ENCODE measurements at places on chromosomes 11 and 22.

GRCh38 chr11:47406896-47407745 lies 1.3 kb upstream of the SLC39A13 start:
- no peak for DNase-seq

DNA sequence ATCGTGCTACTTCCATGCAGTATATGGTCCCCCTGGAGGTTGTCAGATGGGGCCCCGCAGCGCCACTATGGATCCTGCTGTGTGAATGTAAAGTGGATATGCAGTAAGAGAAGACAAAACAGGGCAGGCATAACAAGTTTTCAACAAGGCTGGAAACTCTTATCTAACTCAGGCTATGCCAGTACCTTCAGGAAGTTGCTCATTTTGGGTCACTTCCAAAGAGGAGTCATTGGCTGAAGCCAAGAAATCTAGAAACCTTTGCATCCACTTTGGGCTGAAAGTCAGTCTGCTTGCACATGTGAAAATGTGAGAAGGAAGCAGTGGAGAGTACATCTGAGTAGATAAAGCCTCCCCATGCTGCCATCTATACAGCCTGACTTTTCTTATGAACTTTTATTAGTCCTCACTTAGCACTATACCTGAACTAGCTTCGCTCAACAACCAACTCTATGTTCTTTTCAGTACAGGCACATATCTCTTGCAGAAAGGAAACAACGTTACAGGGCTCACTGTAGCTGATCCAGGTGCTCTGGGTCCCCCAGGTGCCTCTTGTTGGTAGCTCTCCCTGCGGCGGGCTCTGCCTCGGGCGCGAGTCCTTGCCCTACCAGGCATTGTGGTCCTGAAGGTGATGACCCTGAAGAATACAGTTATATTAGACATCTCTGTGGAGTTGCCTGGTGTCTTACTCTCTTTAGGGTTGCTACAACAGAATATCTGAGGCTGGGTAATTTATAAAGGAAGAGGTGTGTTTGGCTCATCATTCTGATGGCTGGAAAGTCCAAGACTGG lies 12.4 kb downstream of the PIWIL3 start:
- DNase-seq = no peak

DNA sequence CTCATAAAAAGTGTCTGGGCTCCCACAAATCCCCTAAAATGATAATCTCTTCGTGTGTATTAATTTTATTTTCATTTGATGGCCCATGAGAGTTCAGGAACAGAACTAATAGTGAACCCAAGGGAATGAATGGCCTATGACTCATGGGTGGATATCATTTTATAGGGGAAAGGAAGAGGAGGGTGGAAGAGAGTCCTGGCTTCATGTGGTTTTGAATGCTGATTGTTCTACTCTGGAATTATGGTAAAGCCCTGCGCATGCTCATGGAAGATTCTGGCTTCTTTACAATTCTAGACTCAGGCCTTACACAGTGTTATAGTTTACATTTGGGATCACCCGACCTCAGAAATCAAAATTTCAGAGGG lies 35.2 kb downstream of the MAML2 start:
- no peak for DNase-seq

DNA sequence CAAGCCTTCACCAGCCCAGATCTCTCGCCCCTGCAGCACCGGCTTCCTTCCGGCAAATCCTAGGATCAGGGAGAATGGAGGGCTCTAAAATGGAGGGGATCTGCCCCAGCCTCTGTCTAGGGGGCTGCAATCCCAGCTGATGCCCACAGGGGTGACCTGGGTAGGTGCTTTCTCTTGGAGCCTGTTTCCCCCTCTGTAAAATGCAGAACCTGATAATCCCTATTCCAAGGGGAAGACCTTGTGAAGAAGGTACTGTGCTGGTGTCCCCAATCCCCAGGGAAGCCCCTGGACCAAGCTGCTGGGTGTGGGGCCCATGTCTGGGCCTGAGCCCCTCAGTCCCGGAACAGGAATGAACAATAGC lies 2.8 kb downstream of the EMID1 start:
- no peak for DNase-seq

GRCh38 chr11:4065086-4065485 lies 29.5 kb upstream of the RRM1 start:
- no peak for DNase-seq

- DNase-seq = no peak
These were observed 10.1 kb downstream of the STIM1 start for GRCh38 chr11:3865388-3866193.

DNA sequence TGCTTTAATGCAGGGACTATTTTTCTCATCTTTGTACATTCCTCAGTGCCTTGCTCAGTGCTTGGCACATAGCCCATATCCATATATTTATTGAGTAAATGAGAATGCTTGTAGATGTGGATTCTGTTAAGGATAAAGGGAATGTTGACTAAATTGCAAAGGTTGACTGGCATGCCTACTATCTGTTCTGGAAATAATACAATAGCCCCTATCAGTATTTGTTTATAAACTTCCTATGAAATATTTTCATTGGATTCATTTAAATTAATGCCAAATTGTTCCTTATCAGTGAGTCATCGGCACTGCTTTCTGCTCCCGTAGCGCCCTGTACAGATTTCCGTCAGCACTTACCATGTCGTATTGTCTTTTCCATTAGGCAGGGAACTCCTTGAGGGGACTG lies 8.0 kb downstream of the RNF121 start:
- no peak for DNase-seq

DNA sequence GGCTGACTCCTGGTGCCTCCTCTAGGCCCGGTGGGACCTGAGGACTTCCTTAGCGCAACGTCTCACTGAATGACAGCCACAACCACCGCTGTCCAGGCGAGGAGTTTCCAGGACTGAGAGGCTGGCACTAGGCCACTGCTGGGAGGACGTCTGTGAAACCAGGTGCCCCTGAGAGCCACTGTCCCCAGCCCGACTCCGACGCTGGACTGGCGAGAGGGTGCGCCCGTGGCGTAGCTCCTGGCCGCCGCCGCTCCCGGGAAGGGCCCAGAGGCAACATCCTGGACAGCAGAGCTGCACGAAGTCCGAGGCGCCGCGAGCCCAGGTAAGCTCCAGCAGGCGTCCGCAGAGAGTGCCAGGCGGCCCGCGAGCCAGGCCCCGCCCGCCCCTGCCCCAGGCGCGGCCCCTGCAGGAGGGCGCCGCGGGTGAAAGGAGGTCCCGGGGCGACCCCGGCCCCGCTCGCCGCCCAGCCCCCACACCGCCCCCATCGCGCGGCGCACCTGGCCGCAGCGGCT lies 525 bp downstream of the DGCR2 start:
- DNase-seq = no peak

- no peak for DNase-seq
These were observed 119.3 kb downstream of the ABTB2 start for GRCh38 chr11:34238533-34238932.

DNA sequence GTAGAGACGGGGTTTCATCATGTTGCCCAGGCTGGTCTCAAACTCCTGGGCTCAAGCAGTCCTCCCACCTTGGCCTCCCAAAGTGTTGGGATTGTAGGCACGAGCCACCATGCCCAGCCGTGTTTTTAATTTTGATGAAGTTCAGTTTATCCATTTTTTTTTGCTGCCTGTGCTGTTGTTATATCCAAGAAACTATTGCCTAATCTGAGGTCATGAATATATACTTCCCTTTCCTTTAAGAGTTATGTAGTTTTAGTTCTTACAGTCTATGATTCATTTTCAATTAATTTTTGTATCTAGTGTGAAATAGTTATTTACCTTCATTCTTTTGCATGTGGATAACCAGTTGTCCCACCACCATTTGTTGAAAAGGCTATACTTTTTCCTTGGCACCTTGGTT lies 50.3 kb upstream of the SORL1-AS1 start:
- DNase-seq = no peak

DNA sequence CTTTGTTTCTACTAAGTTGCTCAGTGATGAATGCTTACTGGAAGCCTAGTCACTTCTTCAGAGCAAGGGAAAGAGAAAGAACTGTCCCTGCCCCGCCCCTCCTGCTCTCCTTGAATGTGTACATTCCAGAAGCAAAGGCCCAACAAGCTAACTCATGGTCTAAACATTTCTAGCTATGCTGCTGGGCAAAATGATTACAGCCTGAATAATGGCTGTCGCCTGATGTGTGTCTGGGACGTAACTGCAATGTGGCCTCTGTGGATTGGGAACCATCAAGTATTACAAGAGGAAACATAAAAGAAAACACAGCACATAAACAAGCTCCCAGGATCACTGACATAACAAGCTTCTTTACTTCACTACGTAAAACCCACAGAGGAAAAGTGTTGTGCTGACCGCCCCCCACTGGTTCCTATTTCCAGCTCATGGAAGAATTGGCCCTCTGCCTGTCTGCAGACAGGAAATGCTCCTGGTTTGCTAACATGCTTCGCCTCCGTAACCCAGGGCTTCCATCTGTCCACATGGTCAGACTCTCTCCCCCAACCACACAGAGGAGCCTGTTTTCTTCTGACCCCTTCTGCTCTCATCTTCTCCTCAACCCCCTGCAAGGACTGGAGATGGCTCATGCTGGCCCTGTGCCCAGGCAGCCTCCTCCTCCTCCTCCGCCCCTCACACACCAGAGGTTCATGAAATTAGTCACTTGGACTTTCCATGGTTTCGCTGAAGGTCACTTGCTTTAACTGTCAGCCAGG lies 187.2 kb downstream of the MAML2 start:
- peak; percentile 62 for DNase-seq

GRCh38 chr11:76885390-76886097 lies 24.8 kb downstream of the ACER3 start:
- no peak for DNase-seq

DNA sequence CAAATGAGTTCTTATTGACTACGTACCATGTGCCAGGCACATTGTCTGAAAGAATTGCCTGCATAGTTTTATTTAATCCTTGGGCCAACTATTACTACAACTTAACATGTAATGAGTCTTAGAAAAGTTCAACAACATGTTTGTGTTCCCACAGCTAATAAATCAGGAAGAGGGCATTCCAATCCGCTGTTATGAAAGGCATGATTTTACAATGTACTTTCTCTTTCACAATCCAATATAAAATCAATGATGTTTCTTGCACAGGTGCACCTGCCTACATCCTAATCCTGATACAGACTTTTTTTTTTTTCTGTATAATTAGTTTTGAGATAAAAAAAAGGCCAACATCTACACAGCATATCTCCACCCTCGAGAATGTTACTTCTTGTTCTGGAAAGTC lies 728.4 kb upstream of the CCDC90B start:
- no peak for DNase-seq

DNA sequence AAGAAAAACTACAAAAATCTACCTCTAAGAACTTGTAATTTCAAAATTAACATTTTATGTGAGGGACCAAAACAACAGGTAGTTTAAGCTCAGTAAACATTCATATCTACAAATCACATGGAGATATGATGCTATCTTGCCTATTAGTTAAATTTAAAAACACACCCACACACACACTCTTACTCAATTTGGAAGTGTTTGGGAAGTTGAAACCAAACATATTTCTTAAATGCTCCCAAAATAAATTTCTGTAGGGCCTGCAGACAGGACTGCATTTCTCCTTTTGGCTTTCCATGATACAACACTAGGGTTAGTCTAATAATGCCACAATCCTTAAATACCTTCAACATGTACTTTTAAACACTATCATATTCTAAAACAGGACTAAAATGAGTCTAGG lies 7.0 kb downstream of the PITPNB start:
- DNase-seq = no peak

GRCh38 chr11:44136176-44136945 lies 40.9 kb downstream of the EXT2 start:
- no peak for DNase-seq

- no peak for DNase-seq
These were observed 53.0 kb downstream of the ST3GAL4 start for GRCh38 chr11:126408496-126408895.

- DNase-seq = no peak
These were observed 7.5 kb downstream of the ASCC2 start for GRCh38 chr22:29830585-29830984.

DNA sequence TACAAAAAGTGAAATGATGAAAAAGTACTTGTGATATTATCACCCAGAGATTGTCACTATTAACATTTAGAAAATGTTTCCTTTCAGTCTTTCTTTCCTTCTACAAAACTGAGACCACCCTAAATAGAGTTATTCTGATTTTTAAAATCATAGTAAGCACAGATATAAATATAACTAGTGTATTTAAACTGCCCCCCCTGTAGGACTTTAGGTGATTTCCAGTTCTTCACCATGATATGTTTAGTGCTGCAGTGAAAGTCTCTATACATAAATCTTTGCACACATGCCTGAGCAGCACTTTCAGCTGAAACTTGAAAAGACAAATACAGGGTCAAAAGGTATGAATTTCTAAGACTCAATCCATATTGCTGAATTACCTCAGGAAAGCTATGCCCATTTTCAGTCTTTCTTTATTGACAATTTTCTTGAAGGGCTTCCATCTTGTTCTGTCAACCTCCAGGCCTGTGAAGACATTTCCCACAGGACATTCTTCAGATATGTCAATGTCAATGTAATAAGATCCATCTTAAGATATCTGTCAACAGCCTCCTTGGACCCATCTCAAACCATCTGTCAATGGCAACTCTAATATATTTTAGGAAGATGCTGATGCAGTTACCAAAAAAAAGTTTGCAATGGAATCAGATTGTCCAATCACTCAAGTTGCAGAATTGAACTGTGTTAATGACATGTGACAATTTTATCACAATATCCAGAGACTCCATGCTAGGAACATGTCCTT lies 30.8 kb upstream of the LDLRAD3 start:
- no peak for DNase-seq

DNA sequence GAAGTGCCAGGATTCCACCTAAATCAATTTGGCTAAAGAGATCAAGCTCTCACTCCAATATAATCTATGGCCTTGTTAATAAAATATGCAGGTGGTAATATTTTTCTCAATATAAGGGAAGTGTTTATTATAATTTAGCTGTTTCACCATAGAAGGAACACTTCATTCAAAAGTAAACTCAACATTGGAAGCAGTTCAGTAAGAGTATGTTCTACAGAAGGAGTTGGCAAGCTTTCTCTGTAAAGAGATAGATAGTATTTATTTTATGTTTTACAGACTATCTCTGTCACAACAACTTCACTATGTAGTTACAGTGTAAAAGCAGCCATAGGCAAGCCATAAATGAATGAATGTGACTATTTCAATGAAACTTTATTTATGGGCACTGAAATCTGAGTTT lies 313.6 kb upstream of the ANO3 start:
- DNase-seq = no peak
